ENCODE measurements at places on chromosomes 2 and 18. TPM values are rescaled to one million over a fixed set of nuclear protein-coding genes. Genes with fewer than 3 reads are reported as not detected.

Gene SLC9A4
- 0.42 TPM for total RNA-seq

Gene TRABD2A
- total RNA-seq, result 0.73 TPM

Gene LIMS3
- total RNA-seq, result 17.0 TPM

Gene CABYR
- 1.4 TPM for total RNA-seq

GRCh38 chr18:23924813-23925212 lies 89.7 kb upstream of the TTC39C start:
- DNase-seq, result peak; percentile 97

GRCh38 chr2:156672556-156673332 lies 236.6 kb downstream of the GPD2 start:
- no peak for DNase-seq

GRCh38 chr2:152646775-152647174 lies 70.5 kb downstream of the PRPF40A start:
- DNase-seq, result peak; percentile 24

GRCh38 chr2:95023222-95023597 lies 2.3 kb upstream of the MAL start:
- DNase-seq, result no peak

Data from myocyte (in vitro differentiated cells).